H7 (cell line): ENCODE measurements at places on chromosomes 1 and 21. TPM values are rescaled to one million over a fixed set of nuclear protein-coding genes. Genes with fewer than 3 reads are reported as not detected.

- no peak for DNase-seq
Measured at GRCh38 chr1:53257454-53258081, 19.2 kb upstream of the MAGOH start.

The UTP11 gene
- 70.5 and 87.7 TPM in 2 replicates for total RNA-seq

The PINK1 gene
- total RNA-seq, result 158 and 161 TPM in 2 replicates

The AGPAT3 gene
- total RNA-seq, result 9.2 and 11.4 TPM in 2 replicates

The TRAF3IP3 gene
- total RNA-seq, result not detected in 2 replicates
